ENCODE measurements at places on chromosomes 4 and X.
A peak's percentile ranks its signal among the peaks of the same experiment; 100 is the strongest.

- no peak for DNase-seq
These were observed 1.3 kb upstream of the HAND2 start for GRCh38 chr4:173531086-173531965.

DNA sequence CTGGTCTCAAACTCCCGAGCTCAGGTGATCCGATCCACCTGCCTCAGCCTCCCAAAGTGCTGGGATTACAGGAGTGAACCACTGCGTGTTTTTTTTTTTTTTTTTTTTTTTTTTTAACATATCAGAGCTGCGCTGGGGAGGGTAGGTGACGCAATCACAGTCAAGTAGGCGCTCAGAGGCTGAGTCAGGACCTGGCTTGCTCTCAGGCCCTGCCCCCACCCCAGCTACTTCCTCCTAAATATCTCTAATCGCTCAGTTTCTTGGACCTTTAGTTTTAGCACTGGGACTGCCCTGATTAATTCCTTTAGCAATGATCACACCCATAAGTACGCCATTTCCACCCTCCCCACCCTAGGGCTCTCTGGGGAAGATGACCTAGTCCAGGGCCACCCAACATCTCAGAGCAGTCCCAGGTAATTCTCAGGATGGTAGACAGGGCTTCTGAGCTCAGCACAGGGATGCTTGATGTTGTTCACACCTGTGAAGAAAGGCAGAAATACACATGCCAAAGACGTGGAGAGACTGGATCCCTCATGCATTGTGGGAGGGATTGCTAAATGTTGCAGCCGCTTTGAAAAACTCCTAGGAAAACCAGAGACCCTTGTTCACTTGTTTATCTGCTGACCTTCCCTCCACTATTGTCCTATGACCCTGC is 50.2 kb downstream of the DDX3X start:
- peak; percentile 42 for DNase-seq

DNA sequence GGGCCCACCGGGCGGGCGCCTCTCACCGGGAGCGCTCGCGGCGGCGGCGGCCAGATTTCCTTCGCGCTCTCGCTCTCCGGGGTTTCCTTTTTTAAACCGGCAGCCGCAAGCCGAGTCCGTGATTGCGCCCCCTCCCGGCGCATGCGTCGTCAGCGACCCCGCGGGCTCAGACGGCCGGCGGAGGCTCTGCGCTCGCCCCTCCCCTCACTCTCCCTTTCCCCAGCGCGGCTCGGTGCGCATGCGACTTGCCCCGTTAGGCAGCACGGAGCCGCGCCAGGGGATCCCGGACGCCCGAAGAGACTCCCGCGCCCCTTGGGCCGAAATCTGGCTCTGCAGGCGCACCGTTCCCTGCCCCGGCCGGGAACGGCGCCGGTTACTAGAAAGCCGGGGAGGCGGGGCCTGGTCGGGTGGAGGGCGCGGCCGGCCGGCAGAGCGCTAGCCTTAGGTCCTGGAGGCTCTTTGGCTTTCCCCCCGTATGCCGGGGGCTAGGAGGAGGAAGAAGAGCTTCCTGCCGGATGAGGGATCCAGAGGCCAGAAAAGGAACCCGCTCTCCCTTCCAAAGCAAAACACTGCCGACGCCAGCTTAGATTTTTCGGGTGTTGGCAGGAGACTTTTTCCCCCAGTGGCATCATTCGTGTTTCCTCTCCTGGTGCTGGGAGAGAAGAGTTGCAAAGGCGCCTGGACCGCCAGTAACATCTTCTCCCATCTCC is at the start of gene CLOCK:
CLOCK (minus strand) TSS at position 154 of the 710 bp plus-strand sequence. CDS start 64,124 bp downstream, outside the sequence.
- peak; percentile 83 for DNase-seq

- peak; percentile 91 for DNase-seq
These were observed 134.8 kb downstream of the ARHGAP10 start for GRCh38 chr4:147866532-147867271.

GRCh38 chr4:33649015-33649414 is 2595.3 kb downstream of the ARAP2 start:
- DNase-seq, result no peak

DNA sequence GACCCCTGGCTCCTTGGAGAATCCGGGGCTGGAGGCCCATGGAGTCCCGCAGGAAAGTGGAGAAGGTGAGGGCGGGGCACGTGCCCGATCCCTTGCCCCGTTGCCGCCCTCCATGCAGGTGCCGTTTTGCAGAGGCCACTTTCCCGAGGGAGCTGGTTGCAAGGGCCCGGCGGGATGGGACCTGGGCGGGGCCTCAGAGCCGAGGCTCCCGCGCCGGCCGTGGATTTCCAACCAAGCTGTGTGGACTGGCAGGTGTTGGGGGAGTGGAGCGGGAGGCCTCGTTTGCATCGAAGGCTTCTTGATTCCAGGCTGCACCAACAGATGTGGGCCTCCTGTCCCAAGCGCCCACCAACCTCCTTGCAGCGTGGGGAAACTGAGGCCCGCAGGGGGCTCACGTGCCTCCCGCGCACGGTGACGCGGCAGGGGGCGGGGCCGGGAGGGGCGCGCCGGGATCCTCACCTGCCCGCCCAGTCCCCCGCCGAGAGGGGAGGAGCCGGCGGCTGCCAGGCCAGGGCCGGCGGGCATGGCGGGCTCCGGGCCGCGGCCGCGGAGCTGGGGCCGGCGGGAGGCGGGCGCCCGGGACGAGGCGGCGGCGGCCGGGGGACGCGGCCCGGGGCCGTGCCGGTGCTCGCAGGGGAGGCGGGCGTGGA is 24.9 kb downstream of the SH3BP2 start:
- DNase-seq, result no peak

DNA sequence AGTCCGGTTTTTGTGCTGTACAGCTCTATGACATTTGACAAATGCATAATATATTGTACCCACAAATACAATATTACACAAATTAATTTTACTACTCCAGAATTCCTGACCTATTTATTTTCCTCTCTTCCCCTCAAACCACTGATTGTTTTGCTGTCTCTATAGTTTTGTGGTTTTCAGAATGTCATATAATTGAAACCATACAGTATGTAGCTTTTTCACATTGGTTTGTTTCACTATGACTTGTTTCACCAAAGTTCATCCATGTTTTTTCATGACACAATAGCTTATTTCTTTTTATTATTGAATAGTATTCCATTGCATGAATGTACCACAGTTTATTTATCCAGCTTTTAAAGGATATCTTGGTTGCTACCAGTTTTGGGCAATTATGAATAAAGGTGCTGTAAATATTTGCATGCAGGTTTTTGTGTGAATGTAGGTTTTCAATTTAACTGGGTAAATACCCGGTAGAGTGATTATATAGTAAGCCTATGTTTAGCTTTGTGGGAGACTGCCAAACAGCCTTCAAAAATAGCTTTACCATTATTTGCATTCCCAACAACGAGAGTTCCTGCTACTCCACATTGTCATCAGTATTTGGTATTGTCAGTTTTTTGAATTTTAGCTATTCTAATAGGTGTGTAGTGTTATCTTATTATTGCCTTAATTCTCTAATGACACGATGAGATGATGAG is 25.9 kb downstream of the RNF175 start:
- DNase-seq, result no peak

Data from stimulated activated CD4-positive, alpha-beta T cell treated with anti-CD3 and anti-CD28 coated beads, Interleukin-12 subunit alpha, Interleukin-12 subunit beta, amount 100 ng/mL, for 4 hours (primary cell).